D341Med (cell line): ENCODE measurements at places on chromosomes 5 and 9.

DNA sequence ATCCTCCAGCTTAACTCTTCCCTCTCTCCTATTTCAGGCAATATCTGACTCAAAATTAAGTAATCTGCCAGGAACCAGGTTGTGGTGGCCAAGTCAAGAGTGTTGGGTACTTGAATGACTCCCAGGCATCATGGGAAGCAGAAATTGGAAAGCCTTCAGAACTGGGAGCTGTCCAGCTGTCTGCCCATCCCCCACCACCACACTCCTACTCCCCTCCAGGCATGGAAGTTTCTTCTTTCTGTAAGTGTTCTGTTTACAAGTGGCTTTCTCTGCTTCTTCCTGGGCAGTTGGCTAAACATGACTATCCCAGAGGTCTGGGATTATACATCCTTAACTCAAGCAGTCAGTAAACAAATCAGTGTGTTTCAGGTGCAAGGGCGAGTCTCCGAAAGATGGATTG lies 14.6 kb upstream of the PBX3 start:
- DNase-seq, result no peak

DNA sequence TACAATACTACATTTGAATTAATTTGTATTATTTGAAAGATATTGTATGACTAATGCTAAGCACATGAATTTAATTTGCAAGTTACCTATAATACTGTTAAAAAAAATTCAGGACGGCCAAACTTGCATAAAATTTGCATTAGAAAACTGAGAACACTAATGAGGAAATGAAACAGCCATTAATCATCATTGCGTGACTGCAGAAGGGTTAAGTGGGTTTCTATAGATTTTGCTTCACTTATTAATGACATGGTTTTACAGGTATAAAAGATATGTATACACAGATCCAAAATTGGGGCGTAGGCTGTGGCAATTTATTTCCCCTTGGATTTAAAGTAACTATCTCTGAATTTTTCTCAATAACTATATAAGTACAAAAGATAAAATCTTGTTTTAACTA lies 882.6 kb downstream of the PTPRD start:
- no peak for DNase-seq

DNA sequence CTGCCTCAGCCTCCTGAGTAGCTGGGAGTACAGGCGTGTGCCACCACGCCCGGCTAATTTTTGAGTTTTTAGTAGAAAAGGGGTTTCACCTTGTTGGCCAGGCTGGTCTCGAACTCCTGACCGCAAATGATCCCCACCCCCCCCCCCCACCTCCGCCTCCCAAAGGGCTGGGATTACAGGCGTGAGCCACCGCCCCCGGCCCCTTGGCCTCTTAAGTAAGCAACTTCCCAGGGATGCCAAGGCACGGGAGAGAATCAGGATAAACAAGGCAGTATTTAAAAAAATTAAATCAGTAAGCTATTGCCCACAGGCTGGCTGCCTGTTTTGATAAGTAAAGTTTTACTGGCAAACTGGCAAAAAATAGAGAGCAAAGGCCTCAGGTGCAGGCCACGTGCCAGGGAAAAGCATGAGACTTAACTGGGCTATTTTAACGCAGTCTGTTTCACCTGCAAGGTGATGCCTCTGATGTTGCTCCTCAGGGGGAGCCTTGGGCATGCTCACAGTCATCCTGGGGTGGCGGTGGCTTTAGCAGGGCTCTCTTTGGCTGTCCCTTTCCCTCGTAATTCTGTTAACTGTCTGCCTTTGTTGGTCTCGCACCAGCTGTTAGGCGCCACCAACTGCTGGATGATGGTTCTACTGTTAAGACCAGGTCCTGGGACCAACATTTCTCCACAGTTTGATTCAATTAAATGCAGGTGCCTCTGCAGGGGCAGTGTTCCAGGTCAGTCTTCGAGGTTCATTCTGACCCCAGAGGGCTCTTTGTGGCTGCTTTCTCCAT lies 19.4 kb upstream of the RNF130 start:
- no peak for DNase-seq

GRCh38 chr9:6616951-6617602 lies 28.5 kb downstream of the GLDC start:
- DNase-seq, result no peak

GRCh38 chr5:29949301-29949872 lies 1244.1 kb upstream of the CDH6 start:
- no peak for DNase-seq

DNA sequence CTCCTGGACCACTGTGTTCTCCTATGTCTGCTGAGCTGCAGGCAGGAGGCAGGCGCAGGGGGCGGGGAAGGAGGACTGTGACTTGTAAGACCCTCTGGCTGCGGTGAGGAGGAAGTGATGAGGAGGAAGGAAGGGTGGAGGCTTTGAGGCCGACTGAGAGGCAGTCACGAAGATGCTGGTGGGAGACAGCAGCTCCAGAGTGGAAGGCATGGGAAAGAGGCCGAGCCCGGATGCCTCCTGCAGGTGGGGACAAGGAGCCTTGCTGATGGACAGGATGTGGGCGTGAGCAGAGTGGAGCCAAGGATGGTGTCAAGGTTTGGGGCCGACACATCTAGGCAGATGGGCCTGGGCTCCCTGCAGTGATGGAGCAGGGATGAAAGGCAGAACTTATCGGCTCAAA lies 74.3 kb upstream of the ICE1 start:
- no peak for DNase-seq

DNA sequence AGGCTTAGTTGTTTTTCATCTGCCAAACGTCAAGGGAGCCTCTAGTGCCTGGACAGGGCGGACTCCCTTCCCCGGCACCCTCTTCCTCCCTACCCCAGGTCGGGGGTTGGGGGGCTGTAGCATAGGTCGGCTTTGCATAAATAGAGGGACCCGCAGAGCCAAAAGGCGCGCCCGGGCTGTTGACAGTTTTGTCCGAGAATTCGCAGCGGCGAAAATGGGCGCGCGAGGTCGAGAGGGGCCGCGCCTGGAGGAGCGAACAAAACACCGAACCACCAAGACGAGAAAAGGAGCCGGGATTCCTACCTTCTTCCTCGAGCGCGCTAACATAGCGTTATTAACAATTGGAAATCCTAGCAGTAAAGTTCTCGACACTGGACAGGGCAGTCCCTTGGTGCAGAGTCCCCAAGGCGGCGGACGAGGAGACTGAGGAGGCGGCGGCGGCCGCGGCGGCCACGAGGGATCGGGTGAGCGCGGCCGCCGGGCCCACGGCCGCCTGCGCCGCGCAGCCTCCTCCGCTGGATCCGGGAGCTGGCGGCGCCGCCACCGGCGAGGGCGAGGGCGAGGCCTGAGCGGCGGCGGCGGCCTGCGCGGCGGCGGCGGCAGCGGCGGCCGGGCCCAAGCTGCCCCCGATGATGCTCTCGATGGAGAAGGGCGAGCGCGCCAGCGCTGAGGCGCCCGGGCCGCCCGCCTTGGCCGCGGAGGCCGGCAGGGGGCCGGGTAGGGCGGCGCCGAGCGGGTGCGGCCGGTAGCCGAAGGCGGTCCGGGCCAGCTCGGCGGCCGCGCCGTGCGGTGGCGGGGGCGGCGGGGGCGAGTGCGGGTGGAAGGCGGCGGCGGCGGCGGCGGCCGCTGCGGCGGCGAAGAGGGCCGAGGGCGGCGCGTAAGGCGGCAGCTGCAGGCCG lies 1.7 kb downstream of the FOXD1 start:
- DNase-seq, result peak; percentile 76

DNA sequence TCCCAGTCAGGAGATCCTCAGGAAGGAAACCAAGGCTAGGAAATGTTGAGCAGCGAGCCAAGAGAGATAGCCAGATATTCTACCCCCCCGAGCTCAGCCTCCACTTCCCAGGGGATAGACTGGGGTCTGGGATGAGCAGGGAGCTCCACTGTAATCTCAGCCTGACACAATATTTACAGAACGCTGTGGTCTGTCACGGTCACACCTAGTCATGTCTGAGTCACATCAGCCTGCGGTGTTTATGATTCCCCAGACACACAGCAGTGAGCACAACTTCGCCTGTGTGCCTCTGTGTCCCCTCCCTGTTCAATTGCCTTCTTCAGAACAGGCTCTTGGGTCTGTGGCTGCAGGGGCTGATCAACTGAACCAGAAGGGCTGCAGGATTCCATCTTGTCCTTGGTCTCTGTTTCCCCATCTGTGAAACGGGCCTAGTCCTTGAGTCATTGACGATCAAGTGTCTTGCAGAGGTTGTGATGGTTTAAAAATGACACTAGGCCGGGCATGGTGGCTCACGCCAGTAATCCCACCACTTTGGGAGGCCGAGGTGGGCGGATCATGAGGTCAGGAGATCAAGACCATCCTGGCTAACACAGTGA lies 8.6 kb upstream of the PRRX2 start:
- DNase-seq, result no peak

- DNase-seq, result no peak
These were observed 31.1 kb downstream of the ATP6V0E1 start for GRCh38 chr5:173014671-173015070.

GRCh38 chr5:170382790-170383189 lies 6.4 kb downstream of the KCNMB1 start:
- DNase-seq, result no peak

GRCh38 chr9:4277531-4277991 lies 22.3 kb downstream of the GLIS3 start:
- DNase-seq, result no peak

GRCh38 chr9:79763671-79764285 lies 192.0 kb downstream of the TLE4 start:
- no peak for DNase-seq

- no peak for DNase-seq
These were observed 257.7 kb downstream of the GABRG2 start for GRCh38 chr5:162325143-162325727.

GRCh38 chr9:10721301-10721700 lies 108.5 kb upstream of the PTPRD start:
- DNase-seq, result peak; percentile 32

- DNase-seq, result no peak
These were observed 214.1 kb upstream of the ANKH start for GRCh38 chr5:15085671-15086070.

- DNase-seq, result no peak
These were observed 61.0 kb downstream of the IPPK start for GRCh38 chr9:92608909-92609445.

DNA sequence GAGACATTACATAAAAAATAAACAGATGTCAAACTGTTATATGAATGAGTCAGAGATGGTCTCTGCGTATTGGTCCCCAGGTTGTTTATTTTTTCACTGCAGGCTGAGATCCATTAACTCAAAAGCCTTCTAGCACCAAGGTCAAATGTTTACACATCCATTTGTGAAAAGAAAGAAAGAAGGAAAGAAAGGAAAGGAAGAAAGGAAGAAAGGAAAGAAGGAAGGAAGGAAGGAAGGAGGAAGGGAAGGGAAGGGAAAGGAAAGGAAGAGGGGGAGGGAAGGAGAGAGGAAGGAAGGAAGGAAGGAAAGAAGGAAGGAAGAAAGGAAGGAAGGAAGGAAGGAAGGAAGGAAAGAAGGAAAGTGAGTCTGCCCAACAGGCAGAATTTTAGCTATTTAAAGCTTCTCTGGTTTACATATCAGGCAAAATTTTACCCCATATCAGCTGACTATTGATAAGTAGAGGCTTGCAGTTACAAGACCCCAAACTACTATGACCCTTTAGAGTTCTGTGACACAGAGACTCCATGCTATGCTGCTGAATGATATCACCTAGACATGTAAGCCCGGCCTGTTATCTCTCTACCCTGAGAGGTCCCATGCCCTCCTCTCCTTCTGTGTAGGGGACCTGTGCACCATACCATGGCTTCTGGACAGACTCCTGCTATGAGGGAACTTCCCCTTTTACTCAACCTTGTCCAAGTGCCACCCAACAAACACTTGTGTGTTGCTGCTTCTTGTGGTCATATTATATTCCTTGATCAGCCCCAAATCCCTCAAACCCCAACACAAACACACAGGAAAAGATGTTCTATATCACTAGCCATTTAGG lies 59.0 kb downstream of the DRD1 start:
- DNase-seq, result no peak

GRCh38 chr5:88657906-88658775 lies 224.8 kb downstream of the MEF2C start:
- DNase-seq, result no peak

GRCh38 chr5:40431734-40432133 lies 248.0 kb upstream of the PTGER4 start:
- no peak for DNase-seq

- no peak for DNase-seq
These were observed 83.1 kb upstream of the PLPP6 start for GRCh38 chr9:4579001-4579400.

GRCh38 chr5:154829589-154830218 lies 20.7 kb downstream of the FAXDC2 start:
- no peak for DNase-seq

- DNase-seq, result no peak
These were observed at the start of gene CLIC3 for GRCh38 chr9:136996361-136997292. Gene CLIC3 (minus strand): TSS chr9:136996568. CDS start chr9:136996543, 25 bp downstream.

DNA sequence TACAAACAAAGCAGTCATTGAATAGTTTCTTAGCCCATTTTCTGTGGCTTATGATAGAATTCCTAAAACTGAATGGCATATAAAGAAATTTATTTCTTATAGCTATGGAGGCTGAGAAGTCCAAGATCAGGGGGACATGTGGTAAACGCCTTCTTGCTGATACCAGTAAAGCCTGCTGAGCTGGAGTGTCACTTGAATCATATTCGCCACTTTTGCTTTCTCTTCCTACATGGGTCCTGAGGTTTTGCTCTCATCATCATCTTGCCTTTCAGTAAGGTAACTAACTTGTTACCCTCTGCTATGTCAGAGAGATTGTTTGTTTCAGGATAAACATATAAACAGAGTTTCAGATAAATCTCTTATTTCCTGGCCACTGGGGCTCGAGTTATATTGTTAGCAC lies 203.3 kb upstream of the DMRT1 start:
- no peak for DNase-seq

DNA sequence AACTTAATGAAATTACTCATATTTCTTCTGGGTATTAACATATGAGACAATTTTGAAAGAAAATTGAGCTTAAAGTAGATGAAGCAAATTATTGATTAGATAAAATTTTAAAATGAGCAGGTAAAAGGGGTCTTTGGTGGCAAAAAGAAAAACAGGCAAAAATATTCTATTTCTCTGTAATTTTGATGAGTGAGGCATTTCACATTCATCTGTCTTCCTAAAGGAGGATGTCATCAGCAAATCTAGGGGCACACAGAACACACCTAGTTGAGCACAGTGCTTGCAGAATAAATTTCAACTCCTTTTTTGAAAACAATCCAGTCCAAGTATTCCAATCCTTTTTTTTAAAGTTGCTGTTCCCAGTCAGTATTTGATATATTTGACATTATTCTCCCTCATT lies 16.2 kb downstream of the ZNF189 start:
- DNase-seq, result no peak

GRCh38 chr9:93587284-93587650 lies 10.9 kb downstream of the PHF2 start:
- peak; percentile 4 for DNase-seq

DNA sequence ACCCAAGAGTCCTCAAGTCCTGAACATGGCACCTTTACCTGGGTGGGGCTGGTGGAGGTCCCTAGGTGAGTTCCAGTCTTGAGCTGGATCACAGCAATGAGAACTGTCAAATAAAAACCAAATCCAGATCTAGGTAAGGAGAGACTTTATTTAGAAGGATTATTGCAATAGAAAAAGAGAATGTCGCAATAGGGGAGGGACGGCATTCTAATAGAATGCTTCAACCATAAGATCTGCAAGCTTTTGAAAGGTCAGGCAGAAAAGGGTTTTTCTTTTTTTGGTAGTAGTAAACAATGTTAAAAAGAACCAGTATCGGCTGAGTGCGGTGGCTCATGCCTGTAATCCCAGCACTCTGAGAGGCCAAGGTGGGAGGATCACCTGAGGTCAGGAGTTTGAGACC lies 5.2 kb upstream of the GCNT1 start:
- no peak for DNase-seq
